A549 treated with GW870086 at 1 μM for 4 hours (cell line): ENCODE measurements at places on chromosomes 7 and 10. TPM values are rescaled to one million over a fixed set of nuclear protein-coding genes. Genes with fewer than 3 reads are reported as not detected.

The FOXP2 gene
- total RNA-seq: not detected in 5 replicates

The NSUN5 gene
- 53.5 to 65.1 TPM (median 64.3 TPM) in 5 replicates for total RNA-seq

The SDK1 gene
- total RNA-seq: 0.30 to 0.72 TPM (median 0.46 TPM) in 5 replicates

The FAM237B gene
- total RNA-seq: not detected in 5 replicates

The RAB19 gene
- total RNA-seq: not detected in 5 replicates
